Amygdala (tissue), 56 donors: ENCODE measurements at places on chromosomes 1 and 21.

DNA sequence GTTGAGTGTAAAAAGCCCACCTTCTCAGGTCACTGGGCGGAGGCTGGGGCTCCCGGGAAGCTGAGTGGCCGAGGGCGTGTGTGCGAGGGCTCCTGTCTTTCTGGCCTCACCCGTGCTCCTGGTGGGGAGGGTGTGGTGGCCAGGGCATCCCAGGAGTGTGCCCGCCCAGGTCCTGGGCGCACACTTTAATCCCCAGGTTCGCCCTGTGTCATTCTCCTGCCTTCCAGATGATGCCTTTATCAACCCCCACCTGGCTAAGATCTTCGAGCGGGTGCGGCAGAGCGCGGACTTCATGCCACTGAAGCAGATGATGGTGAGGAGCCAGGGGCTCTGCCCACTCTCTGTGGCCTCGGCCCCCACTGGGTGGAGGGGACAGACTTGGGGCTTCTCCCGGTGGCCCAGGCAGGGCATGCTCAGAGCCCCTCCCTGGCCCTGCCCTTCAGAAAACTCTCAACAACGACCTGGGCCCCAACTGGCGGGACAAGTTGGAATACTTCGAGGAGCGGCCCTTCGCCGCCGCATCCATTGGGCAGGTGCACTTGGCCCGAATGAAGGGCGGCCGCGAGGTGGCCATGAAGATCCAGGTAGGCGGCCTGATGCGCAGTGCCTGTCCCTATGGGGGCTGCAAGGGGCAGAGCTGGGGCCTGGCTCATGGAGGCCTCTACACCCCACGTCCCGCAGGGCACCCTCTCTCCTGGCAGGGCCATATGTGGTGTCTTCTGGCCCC, 42.5 kb downstream of the COQ8A start:
- no peak for DNase-seq

DNA sequence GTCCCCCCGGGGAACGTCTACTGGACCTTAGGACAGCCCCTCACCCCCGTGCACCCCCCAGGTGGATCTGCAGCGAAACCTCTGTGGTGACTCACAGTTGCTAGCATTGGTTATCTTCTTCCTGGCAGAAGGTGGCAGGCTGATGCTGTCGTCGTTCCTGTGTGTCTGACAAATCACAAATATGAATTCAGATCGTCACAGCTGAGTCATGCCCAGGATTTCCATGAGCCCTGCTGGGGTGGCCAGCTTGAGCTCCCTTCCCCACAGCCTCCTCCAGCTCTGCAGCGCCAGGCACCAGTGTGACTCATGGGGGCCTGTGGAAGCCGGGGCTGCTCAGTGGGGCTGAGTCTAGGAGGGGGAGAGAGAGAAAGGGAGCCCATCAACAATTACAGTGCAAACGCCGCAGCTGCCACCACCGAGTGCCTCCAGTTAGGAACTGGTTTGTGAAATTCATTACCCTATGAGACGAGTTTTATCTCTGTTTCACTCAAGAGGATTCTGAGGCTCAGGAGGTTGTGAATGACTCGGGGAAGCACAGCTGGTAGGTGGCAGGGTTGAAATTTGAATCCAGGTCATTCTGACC, 197.9 kb downstream of the DYRK1A start:
- peak; percentile 68 for DNase-seq

DNA sequence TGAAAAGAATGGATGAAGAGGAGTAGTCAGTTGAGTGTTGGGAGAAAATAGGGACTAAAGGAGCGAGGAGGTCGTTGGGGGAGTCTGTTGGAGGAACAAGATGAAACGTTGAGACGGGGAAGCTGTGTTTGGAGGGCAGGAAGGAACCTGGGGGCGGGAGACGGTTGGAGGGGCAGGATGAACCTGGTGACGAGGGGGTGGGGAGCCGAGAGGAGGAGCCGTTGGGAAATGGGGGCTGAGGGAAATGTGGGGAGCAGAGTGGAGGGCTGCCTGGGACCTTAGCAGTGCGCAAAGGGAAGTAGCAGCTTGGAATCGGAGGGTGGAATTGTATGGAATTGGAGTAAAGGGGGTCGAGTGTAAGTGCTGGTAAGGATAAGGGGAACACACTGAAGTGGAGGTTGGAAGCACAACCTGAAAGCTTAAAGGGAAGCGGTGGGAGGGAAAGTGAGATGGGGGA, 630 bp downstream of the MTF2 start:
- peak; percentile 15 for DNase-seq

DNA sequence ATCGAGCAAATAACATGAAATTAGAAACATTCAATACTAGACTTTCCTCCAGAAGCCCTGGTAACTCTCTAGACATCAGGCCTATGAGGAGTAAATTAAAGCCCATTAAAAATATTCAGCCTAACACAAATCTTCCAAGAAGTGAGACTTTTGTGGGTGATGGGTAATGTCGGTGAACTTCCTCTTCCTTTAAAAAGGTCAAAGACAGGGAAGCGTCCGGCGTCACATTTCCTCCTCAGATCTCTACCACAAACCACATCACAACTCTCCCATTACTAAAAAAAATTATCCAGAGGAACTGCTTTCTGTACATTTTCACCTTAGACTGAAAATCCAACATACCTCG, 1.4 kb downstream of the EIF4G3 start:
- DNase-seq: no peak

- DNase-seq: no peak
These were observed 10.5 kb downstream of the SERINC2 start for GRCh38 chr1:31423418-31423947.

GRCh38 chr1:38576241-38576640, 283.3 kb downstream of the RRAGC start:
- DNase-seq: no peak

DNA sequence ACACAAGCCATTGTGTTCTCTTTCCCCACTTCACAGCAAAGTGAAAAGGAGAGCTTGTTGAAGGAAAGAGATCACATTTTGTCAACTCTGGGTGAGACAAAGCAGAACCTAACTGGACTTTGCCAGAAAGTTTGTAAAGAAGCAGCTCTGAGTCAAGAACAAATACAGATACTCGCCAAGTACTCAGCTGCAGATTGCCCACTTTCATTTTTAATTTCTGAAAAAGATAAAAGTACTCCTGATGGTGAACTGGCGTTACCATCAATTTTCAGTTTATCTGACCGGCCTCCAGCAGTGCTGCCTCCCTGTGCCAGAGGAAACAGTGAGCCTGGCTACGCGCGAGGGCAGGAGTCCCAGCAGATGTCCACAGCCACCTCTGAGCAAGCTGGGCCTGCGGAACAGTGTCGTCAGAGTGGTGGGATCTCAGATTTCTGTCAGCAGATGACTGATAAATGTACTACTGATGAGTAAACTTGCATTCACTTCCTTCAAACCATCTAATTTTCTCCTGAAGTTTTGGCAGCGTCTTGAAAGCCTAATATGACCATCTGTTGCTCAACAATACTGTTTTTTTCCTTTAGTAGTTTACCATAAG, 43.7 kb downstream of the BACH1 start:
- DNase-seq: no peak

GRCh38 chr1:65963156-65963888, 170.6 kb downstream of the PDE4B start:
- DNase-seq: no peak

- no peak for DNase-seq
These were observed 83.8 kb downstream of the EVI5 start for GRCh38 chr1:92701147-92701546.

DNA sequence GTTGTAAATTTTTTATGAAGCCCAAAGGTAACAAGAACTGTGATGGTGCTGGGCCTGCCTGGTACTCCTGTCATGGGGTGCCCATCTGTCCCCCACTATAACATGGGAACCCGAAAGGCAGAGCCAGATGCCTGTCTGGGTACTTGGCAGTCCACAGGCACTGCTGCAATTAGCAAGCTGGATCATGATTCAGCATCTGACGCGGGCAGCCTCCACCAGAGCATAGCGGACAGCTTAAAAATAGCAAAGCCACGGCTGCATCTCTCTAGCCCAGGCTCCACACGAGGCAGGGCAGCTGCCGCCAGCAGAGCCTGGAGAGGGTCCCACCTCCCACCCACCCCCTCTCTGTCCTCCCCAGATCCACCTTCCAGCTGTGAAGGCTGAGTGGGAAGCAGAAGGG, 22.9 kb downstream of the SUSD4 start:
- DNase-seq: peak; percentile 59

DNA sequence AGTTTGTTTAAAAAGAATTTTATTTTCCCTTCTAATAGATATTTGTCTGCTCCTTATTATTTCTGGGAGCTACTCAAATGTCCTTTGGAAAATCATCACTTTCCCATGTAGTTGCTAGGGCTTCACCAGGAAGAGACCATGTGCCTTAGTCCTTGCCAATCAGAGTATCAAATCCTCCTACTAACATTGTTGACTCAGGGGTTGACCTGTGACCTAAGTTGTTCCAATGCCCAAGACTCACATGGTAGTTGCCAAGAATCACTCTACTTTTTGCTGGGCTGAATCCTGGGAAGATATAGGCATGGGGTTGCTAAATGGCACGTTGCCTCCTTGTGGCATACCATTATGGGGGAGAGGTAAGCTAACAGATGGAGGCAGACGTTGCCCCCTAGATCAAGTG, 58.2 kb upstream of the FOXD3 start:
- DNase-seq: no peak

DNA sequence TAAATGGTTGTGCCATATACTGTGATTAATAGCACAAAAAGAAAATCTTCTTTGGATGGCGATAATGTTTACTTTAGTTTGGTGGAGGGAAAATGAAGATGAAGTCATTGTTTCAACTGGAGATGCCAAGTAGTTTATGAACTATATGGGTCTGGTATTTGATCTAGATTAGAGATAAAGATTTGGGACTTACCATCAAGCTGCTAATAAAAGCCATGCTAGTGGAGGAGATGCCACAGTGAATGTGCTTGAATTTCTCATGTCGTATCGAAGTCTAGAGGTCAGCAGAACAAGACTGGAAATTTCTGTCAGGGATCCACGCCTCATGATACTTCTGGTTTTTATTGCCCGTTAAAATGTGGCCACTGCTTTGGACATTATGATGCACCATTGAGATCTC, 742.0 kb downstream of the NCAM2 start:
- DNase-seq: no peak

GRCh38 chr1:26126321-26127084, 14.9 kb downstream of the PDIK1L start:
- no peak for DNase-seq

GRCh38 chr1:33349778-33350610, 29.1 kb upstream of the A3GALT2 start:
- peak; percentile 71 for DNase-seq

DNA sequence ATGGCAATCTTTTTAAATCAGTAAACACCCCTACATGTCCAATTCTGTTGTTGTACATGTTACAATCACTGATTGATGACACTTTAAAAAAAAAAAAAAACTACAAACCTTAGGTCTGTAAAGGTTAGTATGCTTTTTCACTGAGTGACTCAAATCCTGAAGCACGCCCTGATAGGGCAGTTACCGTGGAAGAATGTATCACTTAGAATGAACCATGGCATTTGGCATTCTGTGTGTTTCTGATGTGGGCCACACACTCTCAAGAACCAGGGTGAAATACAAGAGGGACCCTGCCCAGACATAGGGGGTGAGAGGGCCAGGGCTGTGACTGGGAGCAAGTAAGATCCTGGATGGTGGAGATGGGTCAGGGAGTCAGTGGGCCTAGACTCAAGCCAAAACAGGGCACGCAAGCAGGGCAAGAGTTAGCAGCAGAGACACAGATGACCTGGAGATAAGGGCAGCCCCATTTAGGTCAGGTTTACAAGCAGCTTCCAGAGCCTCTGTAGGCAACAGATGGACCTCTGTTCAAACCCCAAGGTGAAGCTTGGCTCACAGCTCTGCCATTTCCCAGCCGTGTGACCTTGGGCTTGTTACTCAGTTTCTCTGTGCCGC, 47.6 kb upstream of the DMRTB1 start:
- no peak for DNase-seq

GRCh38 chr1:155184835-155185782, 11.5 kb downstream of the TRIM46 start:
- DNase-seq: no peak

GRCh38 chr1:29279406-29279805, 43.1 kb downstream of the PTPRU start:
- no peak for DNase-seq

GRCh38 chr1:183777328-183777727, 27.6 kb upstream of the RGL1 start:
- DNase-seq: no peak

DNA sequence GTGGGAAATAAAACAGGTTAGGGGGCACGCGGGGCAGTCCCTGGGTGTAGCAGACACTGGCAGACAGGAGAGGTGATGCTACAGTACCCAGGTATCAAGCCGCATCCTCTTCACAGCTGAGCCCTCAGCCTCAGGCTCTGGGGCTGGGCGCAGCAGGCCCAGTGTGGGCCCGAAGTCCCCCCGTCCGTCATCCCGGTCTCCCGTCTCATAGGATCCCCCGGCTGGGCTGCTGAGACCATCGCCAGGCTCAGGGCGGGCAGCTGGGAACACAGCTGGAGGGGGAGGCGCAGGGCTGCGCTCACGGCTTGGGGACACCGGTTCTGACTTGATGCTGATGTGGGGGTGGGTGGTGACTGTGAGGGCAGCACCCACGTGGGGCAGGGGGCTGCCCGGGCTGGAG, 32.7 kb downstream of the MEF2D start:
- DNase-seq: no peak

GRCh38 chr1:165257969-165258459, 98.5 kb downstream of the LMX1A start:
- no peak for DNase-seq

GRCh38 chr21:40117236-40117635, 250.0 kb downstream of the PCP4 start:
- DNase-seq: no peak

DNA sequence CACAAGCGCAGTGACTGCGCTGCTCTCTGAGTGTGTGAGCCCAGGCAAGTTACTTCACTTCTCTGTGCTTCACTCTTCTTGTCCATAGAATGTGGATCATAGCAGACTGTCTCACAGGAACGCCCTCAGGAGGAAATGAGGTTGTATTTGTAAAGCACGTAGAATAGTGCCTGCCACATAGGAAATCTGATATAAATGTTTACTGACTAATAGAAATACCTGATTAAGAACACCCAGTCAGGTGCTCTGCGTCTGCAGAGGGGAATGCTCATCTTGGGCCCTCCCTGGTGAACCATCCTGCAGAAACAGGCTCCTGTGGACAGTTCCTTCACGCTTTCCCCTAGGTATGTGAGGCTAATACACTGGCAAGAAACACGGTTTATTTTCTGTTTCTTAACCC, 100.3 kb downstream of the BEND5 start:
- DNase-seq: no peak
